T-helper 22 cell (primary cell): ENCODE measurements at places on chromosomes 7 and 10.
A peak's percentile ranks its signal among the peaks of the same experiment; 100 is the strongest.

DNA sequence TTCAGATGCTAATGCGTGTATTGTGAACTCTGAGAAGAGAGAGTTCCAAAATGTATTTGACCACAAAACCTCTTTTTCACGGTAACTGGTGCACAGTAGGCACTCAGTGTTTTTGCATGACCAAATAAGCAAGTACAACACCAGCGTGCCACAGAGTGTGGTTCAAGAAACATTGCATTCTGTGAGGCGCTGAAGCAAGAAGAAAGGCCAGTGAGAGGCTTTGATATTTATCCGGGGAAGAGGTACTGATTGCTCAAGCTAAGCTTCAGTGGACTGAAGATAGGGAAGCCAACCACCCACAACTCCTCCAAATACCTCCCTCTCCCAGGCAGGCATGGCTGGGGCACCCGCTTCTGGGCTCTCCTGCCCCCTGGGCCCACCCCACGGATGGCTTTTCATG is 611.2 kb downstream of the SDK1 start:
- no peak for DNase-seq

DNA sequence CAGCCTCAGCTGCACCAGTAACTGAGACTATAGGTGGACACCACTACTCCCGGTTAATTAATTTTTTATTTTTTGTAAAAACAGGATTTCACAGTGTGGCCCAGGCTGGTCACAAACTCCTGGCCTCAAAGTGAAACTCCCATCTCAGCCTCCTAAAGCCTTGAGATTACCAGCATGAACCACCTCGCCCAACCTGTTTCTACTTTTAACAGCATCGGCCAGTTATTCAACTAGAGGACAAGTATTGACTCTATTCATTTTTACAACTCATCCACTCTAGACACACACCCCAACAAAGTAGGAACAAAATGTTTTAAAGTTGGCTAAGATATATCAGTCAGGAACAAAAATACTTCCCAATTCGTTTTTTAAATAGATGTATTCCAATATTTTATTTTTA is 334.8 kb downstream of the PARD3 start:
- DNase-seq = no peak

GRCh38 chr10:59587083-59587755 is 122.4 kb downstream of the SLC16A9 start:
- DNase-seq = no peak

- no peak for DNase-seq
Observed at GRCh38 chr10:69558559-69558958, 14.7 kb downstream of the NEUROG3 start.

- DNase-seq = no peak
Observed at GRCh38 chr7:101457001-101457750, 94.5 kb downstream of the COL26A1 start.

DNA sequence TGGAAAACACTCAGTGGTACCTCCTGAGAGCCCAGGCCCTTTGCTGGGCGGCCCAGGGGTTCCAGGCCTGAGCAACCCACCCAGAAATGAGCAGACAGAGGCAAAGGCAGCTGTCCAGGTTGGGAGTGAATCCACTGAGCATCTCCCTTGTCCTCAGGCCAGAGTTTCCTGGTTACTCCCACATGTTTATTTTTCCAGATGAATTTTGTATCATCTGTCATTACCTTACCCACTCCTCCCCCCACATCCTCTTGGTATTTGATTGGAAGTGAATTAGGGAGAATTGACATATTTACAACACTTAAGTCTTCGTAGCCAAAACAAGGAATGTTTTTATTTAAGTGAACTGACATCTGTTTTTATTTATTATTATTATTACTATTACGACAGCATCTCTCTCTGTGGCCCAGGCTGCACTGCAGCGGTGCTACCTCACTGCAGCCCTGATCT is 13.2 kb upstream of the LMBR1 start:
- no peak for DNase-seq

DNA sequence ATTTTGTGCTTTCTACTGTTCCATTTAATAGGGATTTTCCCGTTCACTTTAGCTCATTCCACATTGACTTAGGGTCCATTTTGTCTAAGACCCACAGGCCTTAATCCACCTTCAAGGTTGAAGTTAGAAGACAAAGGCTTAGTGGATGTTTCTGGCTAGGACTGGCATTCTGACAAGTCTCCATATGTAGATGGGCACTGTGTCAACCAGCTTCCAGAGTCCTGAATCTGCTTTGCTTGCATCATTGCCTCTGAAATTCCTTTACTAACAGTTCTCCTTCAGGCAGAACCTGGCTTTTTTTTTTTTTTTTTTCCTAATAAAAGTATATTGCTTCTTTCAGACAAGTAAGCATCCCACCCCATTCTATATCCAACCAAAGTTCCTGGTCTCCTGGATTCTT is 69.6 kb upstream of the PDCD4 start:
- DNase-seq = no peak

DNA sequence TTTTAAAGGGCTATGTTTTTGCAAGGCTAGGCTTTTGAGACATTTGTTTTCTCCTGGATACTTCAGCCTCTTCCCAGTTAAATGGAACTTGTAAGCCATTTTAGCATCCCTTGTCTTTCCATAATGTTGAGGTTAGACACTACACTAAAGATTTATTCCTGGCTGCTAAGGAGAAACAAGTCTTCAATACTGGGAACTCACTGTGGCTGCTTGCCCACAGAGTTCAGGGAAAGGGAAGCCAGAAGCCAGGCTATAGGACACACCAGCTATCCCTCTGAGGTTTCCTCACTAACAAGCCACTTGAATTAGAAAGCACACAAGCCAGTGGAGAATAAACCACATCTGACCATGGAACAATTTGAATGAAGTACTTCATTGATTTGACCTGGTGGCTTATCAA is 421.7 kb upstream of the CHRM2 start:
- DNase-seq = no peak

DNA sequence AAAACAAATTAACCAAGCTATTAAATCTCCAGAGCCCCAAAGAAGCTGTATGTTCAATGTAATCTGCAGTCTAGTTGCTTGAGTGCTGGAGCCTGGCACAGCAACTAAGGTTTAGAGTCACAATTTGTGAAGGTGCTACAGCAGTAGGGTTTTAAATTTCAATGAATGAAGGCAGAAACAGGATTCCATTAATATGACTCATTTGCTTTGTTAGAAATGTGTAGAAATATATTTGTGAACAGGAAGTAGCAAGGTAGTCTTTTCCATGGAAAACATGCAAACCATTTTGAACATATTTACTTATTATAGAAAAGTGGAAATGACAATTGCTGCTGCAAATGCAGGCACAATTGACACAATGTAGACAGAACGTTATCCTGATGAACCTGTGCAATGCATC is 149.0 kb upstream of the STEAP4 start:
- DNase-seq = no peak

GRCh38 chr10:82866424-82867020 is 991.5 kb downstream of the NRG3 start:
- no peak for DNase-seq

- no peak for DNase-seq
Observed at GRCh38 chr10:115092555-115093285, 445 bp upstream of the ATRNL1 start.

DNA sequence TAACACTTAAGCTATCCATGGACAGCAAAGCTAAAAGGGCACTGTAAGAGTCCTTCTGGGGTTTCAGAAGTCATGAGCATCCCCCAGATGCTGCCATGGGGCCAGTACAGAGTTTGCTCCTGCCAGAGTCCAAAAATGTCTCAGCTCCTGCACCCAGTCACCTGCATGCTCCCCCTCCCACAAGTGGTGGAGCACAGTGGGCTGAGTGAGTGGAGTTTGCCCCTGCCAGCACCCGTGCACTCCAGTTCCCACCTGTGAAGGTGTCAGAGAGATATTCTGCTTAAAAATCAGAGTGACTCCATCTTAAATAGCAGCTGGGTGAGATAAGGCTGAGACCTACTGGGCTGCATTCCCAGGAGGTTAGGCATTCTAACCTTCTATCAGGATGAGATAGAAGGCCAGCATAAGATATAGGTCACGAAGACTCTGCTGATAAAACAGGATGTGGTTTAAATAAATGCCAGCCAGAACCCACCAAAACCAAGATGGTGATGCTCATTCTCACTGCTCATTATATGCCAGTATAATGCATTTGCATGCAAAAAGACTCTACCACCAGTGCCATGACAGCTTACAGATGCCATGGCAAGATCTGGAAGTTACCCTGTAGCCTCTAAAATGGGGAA is 140.1 kb upstream of the ZNF92 start:
- DNase-seq = no peak

- no peak for DNase-seq
Observed at GRCh38 chr10:125113691-125114371, 46.5 kb downstream of the CTBP2 start.

GRCh38 chr10:73368238-73368637 is 9.6 kb upstream of the CFAP70 start:
- DNase-seq = no peak

GRCh38 chr7:132199626-132200025 is 376.6 kb downstream of the PLXNA4 start:
- no peak for DNase-seq

- DNase-seq = peak; percentile 25
Observed at GRCh38 chr7:143299840-143300239, 11.7 kb downstream of the CASP2 start.

- no peak for DNase-seq
Observed at GRCh38 chr10:124106241-124106879, 13.0 kb upstream of the CHST15 start.

GRCh38 chr10:37479469-37479868 is 354.1 kb downstream of the ANKRD30A start:
- no peak for DNase-seq

GRCh38 chr7:156928406-156928747 is 21.1 kb upstream of the NOM1 start:
- no peak for DNase-seq

DNA sequence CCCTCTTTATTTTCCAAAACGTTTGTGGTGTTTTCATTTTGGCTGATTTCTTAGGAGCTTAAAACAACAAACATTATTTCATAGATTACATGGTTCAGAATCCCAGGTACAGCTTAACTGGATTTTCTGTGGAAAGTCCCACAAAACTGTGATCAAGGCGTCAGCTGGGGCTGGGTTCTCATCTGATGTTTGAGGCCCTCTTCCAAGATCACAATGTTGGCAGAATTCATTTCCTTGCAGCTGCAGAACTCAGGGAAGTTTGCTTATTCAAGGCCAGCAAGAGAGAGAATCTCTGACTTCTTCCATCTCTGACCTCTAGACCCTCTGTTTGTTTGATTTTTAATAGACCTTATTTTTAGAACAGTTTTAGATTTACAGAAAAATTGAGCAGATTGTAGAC is 108.4 kb upstream of the AGK start:
- DNase-seq = no peak
